Activated CD4-positive, alpha-beta T cell treated with anti-CD3 and anti-CD28 coated beads, Interleukin-2, amount 50 U/mL, for 16 hours (primary cell): ENCODE measurements at places on chromosomes 7 and 10.

DNA sequence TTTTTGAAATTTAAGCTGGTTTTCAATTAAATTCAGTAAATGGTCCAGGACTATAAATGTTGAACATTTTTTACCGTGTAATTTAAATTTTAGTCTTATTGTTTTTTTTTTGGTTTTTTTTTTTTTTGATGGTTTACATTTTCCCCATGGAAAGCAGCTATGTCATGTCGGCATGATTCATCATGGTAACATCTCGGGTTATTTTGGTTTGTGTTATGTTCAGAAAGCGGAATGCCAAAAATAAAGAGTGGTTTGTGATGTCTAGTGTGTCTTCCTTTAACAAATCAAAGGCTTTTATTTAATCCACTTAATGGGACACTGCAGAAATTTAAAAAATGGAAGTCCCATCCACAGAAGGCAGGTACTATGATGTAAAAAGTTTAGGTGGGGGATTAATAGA is 58.5 kb downstream of the TRUB1 start:
- no peak for DNase-seq

- DNase-seq = peak; percentile 74
These were observed 2.0 kb upstream of the HEPACAM2 start for GRCh38 chr7:93228302-93228701.

DNA sequence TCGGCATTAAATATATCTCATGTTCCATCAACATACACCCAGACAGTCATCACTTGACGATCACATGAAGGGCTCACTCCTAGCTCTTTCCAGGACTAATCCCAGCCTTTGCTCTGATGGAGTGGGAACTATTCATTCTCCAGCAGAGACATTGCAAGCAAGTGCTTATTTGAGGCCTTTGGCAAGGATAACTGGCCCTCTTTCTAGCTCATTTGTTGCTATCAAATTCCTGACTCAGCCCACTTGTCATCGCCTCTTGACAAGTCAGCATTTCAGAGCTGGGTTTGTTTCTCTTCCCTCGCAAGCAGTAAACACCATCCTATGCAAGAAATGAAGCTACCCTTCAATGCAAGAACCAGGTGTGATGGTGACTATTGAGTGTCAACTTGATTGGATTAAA is 1165.7 kb upstream of the AUTS2 start:
- no peak for DNase-seq

GRCh38 chr10:101110856-101111523 is 20.1 kb upstream of the TLX1 start:
- DNase-seq = no peak

DNA sequence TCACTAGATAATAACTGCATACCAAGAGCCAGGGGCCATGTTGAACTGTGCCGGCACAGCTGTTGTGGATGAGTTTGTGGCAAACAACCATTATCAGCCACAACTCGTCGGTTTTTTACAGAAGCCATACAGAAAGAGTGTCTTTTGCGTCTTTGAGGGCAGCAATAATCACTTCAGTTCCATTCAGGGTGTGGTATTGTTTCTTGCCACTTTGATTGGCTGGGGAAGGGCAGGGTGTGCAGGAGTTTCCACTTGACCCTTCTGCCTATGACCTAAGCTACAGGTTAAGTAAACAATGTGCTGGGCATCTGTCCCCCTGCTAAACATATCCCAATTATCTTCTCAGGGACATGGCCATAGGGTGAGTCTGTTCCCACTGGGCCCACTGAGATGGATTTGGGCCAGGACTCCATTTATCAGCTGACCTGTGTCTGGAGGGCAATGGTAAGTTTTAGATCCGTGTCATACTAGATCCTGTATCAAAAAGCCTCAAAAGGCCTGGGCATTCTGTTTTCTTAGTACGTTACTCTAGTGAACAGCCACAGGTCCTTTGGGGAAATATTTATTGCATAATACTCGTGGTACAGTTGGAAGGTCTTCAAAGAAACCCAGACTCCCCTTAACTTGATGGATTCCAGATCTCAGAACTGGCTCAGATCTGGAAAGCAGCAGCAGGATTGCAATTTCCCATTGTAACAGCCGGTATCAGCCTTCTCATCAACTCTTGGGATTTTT is 15.9 kb downstream of the ZNF3 start:
- DNase-seq = no peak

DNA sequence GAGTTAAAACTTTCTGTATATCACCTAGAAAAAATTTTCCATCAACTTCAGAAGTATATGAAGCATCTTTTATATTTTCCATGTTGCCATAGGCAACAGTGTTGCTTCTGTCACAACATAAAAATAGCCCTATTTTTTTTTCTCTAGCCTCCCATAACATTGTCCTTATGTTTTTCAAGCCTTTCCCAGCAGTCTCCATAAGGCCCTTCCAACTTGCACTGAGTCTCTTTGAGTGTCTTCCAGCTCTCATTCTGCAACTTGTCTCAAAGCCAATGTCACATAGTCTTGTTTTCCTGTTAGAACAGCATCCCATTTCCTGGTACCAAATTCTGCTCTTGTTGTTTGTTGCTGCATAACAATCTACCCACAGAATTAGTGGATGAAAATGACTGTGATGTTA is 1055.5 kb upstream of the GHITM start:
- no peak for DNase-seq

DNA sequence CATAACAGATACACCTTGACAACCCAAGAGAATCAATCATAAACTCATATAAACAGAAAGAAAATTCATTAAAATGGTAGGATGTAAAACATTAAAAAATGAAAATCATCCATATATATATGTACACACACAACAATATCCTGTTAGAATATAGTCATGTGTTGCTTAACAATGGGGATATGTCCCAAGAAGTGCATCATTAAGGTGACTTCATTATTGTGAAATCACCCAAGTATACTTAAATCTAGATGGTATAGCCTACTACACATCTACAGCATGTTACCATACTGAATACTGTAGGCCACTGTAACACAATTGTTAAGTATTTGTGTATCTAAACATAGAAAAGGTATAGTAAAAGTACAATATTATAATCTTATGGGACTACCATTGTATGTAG is 115.8 kb upstream of the TMEM168 start:
- DNase-seq = no peak

- DNase-seq = no peak
These were observed 7.9 kb upstream of the EN2 start for GRCh38 chr7:155449869-155450557.
